GM12891 (cell line): ENCODE measurements at places on chromosomes 3 and 15.

GRCh38 chr3:18888370-18888769 is 259.9 kb upstream of the KCNH8 start:
- no peak for DNase-seq

DNA sequence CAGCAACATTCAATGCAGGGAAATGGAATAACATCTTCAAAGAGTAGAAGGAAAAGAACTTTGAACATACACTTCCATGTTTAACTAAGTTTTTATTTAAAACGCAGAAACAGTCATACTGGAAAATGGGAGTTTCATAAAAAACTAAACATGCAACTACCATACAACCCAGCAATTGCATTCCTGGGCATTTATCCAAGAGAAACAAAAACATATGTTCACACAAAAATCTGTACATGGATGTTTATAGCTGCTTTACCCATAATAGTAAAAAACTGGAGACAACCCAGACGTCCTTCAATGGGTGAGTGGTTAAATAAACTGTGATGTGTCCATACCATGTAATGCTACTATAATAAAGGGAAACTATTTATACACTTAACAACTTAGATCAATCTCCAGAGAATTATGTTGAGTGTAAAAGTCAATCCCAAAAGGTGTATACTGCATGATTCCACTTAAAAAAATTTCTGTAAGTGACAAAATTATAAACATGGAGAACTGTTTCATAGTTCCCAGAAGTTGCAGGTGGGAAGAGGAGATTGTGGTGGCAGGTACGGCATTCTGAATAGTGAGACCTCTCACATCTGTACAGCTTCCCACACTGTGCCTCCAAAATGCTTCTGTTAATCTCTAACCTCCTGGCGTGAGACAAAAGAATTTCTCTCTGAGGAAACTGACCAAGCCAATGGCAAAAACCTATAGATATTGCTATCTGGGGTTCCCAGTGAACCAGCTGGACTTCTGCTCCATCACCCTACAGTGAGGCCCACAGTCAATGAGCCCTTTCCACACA is 23.1 kb downstream of the ISG20 start:
- no peak for DNase-seq

GRCh38 chr3:17833786-17834559 is 91.5 kb upstream of the TBC1D5 start:
- no peak for DNase-seq

GRCh38 chr3:150348500-150348899 is 59.6 kb upstream of the TSC22D2 start:
- no peak for DNase-seq

- DNase-seq = no peak
Observed at GRCh38 chr15:47885920-47886319, 168.6 kb downstream of the SEMA6D start.

DNA sequence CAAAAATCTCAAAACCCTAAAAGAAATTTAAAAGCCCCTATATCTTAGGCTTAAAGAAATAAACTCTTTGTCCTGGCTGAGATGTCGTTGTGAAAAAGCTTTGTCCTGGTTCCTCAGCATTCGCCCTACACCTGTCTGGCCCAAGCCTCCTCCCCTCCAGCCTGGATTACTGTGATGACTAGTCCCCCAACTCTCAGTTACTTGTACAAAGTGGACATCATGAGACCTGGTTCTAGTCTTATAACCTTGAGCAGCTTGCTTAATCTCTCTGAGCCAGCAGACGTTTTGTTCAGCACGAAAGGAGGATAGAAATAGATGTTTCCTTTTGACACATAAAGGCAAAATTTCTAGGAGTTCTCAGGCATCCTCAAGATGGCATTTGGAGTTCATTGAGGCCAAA is 51.6 kb downstream of the FILIP1L start:
- DNase-seq = no peak

GRCh38 chr15:26676115-26676514 is 96.8 kb downstream of the GABRB3 start:
- no peak for DNase-seq

DNA sequence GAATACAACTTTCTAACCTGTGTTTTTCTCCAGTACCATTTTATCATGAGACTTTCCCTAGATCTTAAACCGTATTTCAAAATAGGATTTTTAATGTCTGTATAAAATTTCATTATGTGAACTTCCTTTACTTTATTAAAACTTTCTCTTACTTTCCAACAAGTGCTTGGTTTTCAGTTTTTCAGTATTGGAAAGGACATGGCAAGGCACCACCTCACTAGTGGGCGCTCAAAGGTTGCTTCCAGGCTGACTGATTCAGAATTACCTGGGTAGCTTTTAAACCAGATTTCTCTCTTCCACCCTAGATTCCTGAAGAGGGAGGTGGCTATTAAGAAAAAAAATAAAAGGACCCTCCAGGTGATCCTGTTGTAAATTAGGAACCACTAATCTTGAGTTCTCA is 236.6 kb downstream of the SOX2 start:
- DNase-seq = no peak

DNA sequence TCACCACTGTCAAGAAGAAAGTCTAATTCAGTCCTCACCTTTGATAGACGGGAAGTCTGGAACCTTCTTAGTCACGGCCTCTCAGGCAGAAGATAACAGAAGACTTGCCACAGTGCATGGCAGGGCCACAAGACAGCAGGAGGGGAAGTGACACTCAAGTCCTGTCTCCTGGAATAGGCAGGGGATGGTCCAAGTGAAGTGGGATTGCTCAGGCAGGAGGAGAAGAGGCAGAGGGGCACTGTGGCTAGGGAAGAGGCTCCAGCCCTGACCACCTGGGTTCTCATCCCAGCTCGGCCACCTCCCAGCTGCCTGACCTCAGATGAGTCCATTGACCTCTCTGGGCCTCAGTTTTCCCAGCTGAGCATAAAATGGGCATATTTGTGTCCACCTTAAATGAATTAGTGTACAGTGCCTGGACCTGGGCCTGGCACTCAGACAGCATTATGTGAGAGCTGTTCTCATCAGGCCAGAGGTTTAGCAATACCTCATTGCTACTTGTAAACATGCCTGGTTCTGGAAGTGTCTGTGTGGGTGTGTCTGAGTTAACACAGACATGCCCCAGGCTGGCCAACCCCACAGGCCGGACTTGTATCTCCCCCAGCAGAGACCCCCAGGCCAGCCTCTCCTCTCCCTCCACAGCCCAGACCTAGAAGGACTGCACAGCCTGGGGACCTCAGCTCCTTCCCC is 11.5 kb upstream of the PCSK6 start:
- DNase-seq = no peak
